ENCODE measurements at places on chromosomes 11 and 22. TPM values are rescaled to one million over a fixed set of nuclear protein-coding genes. Genes with fewer than 3 reads are reported as not detected.

The FGF4 gene
- not detected for total RNA-seq

The KRTAP5-10 gene
- total RNA-seq = not detected

The SEC14L6 gene
- 0.40 TPM for total RNA-seq

The FBLN1 gene
- 70.1 TPM for total RNA-seq

The TXNRD2 gene
- total RNA-seq = 33.3 TPM

Measured in cardiac septum (tissue), 1 donor.